Effector memory CD4-positive, alpha-beta T cell (primary cell): ENCODE measurements at places on chromosomes 3 and 15.
A peak's percentile ranks its signal among the peaks of the same experiment; 100 is the strongest.

- no peak for DNase-seq
Measured at GRCh38 chr3:171122240-171122639, 95.7 kb upstream of the SLC2A2 start.

DNA sequence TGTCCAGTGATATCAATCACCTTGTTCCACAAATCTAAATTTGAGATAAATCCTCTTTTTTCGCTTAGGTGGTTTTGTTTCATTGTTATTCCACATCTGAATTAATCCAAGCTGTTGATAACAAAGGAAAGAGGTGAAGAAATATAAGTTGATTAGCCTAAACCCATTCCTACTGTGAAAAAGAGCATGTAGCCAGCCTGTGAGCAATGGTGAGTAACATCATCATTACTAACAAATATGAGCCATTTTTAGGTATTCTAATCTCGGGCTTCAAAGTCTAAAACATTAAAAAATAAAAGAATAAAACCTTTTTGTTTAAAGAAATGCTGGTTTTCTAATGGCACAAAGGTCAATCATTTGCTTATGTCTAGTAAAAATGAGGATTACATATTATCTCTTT lies 52.1 kb upstream of the P3H2 start:
- no peak for DNase-seq

DNA sequence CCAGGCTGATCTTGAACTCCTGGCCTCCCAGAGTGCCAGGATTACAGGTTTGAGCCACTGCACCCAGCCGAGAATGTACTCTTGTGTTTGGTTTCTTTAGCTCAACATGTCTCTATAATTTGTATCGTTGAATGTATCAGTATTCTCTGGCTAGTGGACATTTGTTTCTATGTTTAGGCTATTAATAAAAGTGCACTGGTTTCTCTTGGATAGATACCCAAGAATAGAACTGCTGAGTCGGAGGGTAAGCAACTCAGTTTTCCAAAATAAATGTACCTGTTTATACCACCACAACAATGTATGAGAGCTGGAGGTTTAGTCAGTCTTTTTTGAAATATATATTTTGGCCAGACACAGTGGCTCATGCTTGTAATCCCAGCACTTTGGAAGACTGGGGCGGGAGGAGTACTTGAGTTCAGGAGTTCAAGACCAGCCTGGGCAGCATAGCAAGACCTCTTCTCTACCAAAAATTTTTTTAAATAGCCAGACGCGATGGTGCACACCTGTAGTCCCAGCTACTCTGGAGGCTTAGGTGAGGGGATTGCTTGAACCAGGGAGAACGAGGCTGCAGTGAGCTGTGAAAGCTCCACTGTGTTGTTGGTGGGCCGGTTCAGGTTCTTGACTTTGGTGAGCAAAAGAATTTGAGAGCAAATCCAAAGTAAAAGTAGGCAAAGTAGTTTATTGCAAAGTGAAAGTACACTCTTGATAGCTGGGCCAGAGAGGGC lies 7.7 kb upstream of the IVD start:
- DNase-seq = no peak

- no peak for DNase-seq
Measured at GRCh38 chr3:113255100-113255853, 43.9 kb downstream of the BOC start.

GRCh38 chr3:72628065-72628464 lies 220.2 kb downstream of the SHQ1 start:
- no peak for DNase-seq

GRCh38 chr3:15356176-15356575 lies 23.8 kb upstream of the SH3BP5 start:
- no peak for DNase-seq

- no peak for DNase-seq
Measured at GRCh38 chr3:194508491-194509453, 22.0 kb upstream of the ATP13A3 start.

- DNase-seq = no peak
Measured at GRCh38 chr3:196501316-196502044, 2.1 kb downstream of the RNF168 start.

DNA sequence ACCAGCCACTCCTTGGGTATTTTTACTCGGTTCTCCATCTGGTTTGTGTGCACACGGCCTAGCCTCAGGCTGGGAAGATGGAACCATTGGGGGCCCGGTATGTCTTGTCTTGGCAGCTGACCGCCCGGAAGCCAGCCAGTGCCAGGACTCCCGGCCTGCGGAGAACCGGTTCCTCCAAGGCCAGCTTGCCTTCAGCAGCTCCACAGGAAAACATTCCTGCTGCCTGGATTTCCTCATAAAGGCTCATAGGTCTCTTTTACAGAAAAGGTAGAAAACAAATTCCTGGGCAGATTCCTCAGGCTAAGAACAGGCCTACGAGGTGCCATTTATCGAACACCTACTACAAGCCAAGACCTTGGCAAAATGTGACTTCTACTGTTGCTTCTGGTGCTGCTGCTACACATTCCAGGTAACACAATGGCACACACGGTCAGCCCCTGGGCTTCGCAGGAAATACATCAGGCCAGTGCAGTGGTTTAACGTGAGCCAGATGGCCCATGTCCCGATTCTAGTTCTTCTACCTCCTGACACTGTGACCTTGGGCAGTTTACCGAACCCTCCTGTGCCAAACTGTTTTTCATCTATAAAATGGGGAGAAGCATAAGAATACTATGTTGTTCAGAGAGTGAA lies 141.8 kb downstream of the OPA1 start:
- DNase-seq = no peak

- no peak for DNase-seq
Measured at GRCh38 chr3:119748991-119749390, 32.9 kb upstream of the NR1I2 start.

- DNase-seq = peak; percentile 87
Measured at GRCh38 chr15:90838139-90838538, 30.2 kb upstream of the FURIN start.

DNA sequence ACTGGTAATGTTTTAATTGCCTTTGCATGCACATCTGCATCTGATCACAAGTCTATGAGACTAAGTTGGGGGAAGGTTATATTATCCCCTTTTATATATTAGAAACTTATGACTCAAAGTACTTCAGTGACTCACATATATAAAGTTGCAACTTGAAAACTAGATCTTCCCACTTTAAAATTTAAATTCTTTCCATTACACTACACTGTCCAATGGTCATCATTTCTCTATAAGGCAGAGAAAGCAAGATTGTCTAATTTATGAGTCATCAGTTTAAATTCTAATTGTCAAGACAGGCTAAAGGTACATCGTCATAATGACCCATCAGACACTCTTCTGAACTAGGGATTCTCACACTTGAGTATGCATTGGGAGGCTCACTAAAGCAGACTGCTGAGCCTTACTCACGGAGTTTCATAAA lies 37.9 kb downstream of the CPA3 start:
- no peak for DNase-seq

DNA sequence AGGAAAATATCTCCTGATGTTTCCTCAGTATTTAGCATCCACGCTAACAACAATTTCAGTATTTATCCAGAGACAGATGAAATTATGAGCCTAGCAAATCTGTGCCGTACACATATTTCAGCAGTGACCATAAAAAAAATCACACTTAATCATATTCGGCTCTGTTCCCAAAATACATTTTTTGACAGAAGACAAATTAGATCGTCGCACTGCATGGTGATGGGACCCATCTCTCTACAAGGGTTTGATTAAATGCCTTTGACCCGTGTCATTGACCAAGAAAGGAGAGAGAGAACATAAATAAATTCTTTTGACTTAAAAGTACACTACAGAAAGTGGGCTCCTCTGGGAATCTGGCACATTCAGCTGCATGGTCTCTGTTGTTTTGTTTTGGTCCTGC lies 215.3 kb upstream of the SEMA6D start:
- DNase-seq = no peak

GRCh38 chr3:98246142-98246541 lies 17.9 kb upstream of the OR5H6 start:
- no peak for DNase-seq

- no peak for DNase-seq
Measured at GRCh38 chr3:140347151-140347550, 330.7 kb upstream of the TRIM42 start.

DNA sequence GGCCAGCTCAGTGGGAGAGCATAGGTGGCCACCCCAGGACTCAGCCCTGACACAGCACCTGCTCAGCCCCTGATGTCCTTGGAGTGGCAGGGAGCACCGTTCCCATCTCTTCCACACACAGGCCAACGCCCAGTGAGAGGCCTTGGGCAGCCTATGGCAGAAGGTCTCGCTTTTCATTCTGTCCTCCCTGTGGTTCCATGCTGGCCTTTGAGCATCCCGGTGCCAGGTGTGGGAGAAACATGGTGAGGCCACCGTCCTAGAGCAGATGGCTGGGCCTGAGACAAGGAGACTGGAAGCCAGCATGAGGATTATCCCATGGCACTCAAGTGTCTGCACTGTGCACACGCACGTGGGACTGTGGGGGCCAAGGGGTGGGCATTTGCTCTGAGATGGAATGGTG lies 25.1 kb downstream of the ADCY5 start:
- no peak for DNase-seq

- DNase-seq = no peak
Measured at GRCh38 chr3:116390318-116390717, 55.0 kb downstream of the LSAMP start.

DNA sequence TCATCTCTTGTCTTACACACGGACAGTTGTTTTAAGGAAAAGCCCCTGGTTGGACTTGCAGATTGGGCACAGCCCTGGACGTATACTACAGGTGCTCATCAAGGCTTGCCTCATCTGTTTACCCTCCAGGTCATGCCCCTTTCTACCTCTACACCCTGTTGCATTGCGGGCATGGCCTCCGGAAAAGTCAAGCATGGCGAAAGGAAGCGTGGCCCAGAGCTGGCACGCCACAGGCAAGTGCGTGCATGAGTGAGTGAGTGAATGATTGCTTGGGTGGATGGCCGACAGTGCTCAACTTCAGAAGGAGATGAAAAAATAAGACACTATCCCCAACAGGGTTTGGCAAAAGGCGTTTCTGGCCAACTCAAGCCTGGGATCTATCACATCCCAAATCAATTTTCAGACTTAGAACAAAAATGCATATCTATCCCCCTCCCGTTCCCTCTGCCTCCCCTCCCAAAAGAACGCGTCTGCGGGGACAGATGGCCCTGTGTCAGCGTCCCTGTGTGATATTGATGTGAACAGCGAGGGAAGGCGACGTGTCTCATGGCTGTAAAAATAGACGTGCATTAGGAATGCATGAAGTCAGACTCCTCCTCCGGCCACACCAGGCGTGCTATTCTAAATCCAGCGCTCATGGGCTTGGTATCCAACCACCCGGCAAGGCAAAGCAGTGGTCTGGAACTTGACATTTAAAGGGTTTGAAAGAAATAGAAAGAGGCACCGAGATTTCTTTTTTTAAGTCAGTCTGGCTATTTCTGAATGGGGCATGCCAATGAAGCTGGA lies 96.0 kb downstream of the RPLP1 start:
- no peak for DNase-seq

GRCh38 chr3:179750720-179751328 lies 98.0 kb downstream of the USP13 start:
- no peak for DNase-seq

- no peak for DNase-seq
Measured at GRCh38 chr3:5151586-5151985, 29.5 kb downstream of the ARL8B start.

DNA sequence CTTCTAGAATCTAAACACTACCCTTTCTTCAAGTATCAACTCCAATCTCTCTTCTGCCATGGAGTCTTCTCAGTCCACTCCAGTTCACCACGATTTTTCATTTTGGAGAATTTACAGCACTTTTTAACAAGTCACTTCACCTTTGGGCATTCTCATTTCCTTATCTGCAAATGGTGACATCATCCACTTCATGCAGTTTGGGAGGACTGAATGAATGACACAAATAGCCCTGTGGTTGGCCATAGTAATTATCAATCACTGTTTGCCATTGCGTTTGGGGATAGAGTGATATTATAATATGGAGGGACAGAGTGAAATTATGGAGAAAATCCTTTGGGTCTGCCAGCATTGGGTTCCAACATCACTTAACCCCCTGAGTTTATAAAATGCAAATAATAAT lies 38.0 kb upstream of the TM4SF1 start:
- DNase-seq = no peak

DNA sequence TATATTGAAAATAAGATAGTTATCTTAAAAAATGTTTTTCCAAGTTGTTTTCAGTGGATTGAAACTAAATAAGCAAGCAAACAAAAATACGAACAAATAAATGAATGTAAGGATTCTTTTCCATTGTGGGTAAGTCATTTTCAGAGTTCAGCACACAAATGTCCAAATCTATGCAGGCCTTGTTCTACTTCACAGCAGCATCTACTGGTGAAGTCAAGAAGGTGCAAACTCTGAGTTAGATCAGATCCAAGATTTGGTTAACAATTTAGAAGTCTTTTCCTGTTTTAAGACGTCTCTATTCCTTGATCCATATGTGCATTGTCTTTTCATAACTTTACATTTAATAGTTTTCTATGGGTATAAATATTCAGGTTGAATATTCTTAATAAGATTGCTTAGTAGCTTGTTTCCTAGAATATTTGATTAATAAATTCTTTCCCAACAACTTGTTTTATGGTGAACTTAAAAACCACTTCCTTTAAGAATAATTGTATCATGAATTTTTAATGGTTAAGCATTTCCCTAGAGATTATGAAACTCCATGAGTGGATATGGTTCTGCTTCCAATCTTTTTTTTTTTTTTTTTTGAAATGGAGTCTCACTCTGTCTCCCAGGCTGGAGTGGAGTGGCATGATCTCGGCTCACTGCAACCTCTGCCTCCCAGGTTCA lies 10.5 kb downstream of the PTX3 start:
- DNase-seq = no peak

GRCh38 chr15:74314795-74315438 lies 52.5 kb downstream of the CYP11A1 start:
- DNase-seq = no peak

- DNase-seq = no peak
Measured at GRCh38 chr3:5583920-5584319, 396.4 kb downstream of the EDEM1 start.

GRCh38 chr15:63135281-63135680 lies 13.6 kb downstream of the LACTB start:
- no peak for DNase-seq

DNA sequence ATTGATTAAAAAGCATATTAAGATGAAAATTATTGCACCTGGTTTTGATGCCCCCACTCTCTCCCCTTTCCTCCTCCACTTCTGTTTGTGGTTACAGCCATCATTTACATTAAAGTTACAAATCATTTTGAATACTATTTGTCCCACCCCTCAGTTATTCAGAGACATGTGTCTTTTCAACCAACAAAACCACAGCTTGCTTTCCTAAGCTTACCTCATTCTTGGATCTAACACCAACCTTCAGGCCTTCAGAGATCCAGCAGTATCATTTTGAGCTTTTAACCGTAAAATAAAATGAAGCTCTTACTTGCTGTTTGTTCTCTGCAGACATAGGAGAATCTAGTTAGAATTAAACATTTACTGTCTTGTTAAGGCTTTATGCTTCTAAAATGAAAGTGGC lies 4.7 kb downstream of the PXYLP1 start:
- DNase-seq = no peak

DNA sequence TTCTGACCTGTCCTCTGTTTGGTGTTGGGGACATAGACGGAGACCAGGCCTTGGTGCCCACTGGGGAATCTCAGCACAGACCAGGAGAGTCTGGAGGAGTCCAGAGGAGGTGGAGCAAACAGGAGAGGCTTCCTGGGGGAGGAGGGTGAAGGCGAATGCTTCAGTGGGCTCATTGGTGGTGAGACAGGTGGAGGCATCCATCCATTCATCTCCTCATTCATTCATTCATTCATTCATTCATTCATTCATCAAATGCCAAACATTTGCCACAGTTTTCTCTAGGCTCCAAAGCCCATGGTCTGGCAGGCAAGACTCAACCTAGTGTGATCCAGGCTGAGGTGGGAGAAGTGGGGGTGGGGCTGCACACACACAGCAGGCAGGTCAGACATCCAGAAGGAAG lies 7.9 kb upstream of the LINGO1 start:
- no peak for DNase-seq

GRCh38 chr15:74906067-74906449 lies 593 bp downstream of the FAM219B start:
- DNase-seq = no peak
